ENCODE measurements at places on chromosomes 13 and 19.

- no peak for DNase-seq
Measured at GRCh38 chr13:92622905-92623304, 603.7 kb upstream of the GPC6 start.

- DNase-seq: no peak
Measured at GRCh38 chr13:25771641-25772478, 280.0 kb downstream of the SHISA2 start.

DNA sequence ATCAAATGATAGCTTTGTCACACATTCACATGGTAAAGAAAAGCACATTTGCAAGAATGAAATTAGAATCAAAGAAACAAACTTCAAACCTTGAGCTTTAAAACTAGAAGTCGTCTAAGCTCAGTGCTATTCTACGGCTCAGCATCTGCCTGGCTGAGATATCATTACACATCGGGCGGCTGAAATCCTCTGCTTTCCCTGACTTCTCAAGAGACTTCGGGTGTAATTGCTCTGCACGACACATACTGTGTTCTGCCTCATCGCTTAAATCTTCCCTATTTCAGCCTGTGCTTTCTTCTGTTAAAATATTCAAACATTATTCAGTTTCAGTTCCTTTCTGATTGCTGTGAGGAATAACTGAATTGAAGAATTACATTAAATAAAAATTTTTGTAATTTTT lies 265.3 kb downstream of the NALCN start:
- no peak for DNase-seq

DNA sequence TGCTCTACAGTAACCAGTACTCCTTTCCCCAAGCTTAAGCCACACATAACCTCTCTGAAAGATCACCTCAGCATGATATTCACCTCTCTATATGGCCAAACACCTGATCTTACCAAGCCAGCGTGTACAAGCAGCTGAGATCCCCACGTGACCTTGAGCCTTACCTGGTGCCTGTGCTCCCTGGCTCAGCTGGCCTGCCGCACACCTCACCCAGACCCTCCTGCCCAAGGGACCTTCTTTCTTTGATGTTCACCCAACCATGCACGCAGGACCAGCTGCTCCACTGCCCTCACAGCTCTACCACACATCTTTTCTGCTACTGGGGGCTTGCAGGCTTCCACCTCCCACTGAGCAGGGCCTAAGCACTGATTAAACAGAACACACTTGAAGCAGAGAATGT lies 9.0 kb downstream of the DHRS12 start:
- no peak for DNase-seq

GRCh38 chr19:4350726-4351125 lies 7.4 kb downstream of the MPND start:
- DNase-seq: no peak

DNA sequence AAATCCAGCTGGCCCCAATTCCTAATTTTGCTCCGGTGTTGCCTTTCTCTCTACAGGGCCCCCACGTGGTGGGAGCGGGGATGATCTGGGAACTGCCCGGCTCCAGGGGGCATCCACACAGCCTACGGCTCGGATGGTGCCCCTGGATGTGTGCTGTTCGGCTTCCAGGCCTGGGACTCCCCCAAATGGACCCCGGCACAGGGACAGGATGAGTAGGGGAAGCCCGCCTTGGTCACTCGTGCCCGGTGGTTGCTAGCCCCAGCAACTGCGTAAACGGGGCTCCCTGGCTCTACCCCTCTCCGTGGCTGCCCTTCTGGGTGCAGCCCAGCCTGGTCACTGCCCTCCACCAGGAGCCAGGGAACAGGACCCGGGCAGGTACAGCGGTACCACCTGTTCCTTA lies 111.5 kb downstream of the TEX26 start:
- DNase-seq: no peak

DNA sequence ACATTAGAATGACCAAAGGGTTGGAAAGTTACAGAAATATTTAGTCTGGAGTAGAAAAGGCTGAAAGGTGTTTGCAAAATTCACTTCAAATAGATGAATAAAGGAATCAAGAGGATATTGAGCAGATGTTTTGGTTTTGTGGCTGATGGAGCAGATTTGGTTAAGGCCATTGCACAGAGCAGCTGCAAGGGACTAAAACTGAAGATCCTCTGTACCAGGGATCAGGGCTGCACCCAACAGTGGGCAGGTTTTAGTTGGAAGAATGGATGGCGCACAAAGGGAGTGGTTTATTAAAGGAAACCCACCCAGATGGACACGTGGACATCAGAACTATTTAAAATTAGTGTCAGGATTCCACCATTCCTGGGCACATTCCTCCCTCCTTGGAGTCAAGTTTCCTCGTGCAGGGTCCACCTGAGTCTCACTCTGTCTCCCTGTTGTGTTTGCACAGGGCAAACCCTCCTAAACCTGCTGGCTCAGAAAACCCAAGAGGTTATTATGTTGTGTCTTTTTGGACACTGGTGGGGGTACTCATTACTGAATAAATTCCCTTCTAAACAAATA lies 9.2 kb upstream of the UBAC2 start:
- no peak for DNase-seq

GRCh38 chr19:18390065-18390907 lies 4.3 kb downstream of the GDF15 start:
- DNase-seq: no peak

DNA sequence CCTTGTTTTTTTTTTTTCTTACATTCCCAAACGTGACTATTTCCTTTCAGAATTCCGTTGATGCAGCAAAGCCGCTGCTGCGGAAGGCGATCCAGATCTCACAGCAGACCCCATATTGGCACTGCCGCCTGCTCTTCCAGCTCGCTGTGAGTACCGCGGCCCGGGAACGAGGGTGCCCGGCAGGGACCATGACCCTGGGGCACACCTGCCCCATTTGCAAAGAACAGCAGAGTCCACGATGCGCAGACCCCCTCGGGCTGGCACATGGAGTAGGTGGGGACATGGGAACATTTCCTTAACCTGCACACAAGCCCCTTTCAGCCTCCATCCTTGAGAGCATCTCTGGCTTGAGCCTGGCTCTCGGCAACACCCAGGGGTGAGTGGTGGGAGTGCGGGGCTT lies 16.5 kb downstream of the MAU2 start:
- no peak for DNase-seq

GRCh38 chr13:31803311-31803710 lies 64.0 kb downstream of the RXFP2 start:
- no peak for DNase-seq

DNA sequence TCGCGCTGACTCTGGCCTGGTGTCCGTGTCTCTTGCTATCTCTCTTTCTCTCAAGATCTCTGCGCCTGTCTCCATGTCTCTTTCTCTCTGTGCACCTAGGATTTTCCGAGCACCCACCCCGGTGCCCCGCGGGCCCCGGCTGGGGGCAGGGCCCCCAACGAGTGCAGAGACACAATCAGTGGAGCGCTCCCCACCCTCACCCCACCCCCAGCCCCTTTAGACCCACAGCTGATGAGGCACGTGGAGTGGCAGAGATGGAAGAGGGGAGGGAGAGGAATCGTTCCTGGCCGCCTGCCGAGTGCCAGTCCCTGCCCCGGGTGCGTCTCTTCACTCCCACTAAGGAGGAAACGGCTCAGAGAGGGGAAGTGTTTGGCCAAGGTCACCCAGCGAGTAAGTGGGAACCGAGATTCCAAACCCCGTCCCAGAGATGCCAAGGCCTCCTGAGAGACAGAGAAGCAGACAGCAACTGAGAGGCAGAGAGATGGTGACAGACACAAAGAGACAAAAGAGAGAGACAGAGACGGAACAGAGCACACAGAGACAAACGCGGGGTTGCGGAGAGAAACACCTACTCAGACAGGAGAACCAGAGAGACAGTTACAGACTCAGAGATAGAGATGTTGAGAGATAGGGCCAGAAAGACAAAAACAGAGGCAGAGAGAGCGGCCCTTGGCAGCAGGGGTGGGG lies 626 bp upstream of the BCL3 start:
- peak; percentile 84 for DNase-seq

DNA sequence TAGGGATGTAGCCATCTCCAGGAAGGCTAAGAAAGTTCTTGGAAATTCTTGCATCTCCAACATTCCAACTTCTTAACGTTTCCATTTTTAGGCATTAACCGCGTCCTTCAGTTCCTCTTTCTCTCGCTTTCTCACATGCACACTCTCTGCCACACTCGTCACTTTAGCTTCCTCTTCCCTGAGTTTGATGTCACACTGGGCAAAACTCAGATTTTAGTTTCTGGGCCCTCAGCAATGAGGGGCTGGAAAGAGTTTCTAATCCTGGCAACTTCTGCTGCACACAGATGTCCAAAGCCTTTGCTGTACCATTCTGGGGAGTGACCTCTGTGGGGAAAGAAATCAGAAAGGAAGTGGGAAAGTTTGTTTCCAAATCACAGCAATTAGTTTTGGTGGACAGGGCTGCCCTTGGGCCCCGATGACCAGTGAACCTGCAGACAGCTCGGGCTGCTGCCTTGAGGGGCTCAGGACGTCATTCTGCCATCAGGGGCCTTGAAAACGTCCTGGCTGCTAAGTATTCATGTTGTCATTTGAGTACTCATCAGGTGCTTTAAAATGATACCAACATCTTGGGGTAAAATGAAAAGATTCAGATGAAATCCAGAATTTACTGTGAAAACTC lies 89.3 kb downstream of the KL start:
- DNase-seq: no peak
